ENCODE measurements at places on chromosomes 3 and 15.

GRCh38 chr3:60660026-60660425 lies 591.2 kb downstream of the FHIT start:
- no peak for DNase-seq

DNA sequence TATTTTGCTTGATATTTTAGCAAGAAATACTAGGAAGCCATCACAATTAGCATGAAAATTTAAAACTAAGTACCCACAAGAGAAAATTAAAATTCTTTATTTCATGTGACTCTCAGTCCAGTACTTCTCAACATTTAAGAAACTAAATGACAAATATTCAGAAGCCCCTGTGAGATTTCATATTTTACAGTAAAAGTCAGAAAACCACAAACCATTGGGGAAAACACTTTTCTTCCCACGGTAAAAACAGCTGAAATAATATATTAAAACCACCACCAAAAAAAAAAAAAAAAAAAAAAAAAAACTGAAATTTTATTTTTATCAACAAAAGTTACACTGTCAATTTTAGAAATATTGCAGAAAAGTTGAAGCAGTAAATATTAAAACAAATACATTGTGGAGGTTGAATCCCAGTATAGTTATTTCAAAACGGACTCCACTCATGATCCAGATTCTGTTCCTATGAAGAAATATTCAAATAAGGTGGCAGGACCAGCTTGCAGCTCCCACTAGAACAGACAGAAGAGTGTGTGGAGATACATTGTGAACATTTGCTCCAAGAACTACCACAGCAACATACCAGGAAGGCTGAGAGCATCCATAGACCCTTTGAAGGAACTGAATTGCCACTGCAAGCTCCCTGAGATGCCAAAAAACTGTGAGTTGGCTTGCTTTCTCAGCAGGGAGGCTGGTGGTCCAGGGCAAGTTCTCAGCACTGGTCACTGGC lies 308.2 kb downstream of the CTNNB1 start:
- DNase-seq = no peak

GRCh38 chr15:63401078-63401477 lies 19.4 kb upstream of the CA12 start:
- no peak for DNase-seq

DNA sequence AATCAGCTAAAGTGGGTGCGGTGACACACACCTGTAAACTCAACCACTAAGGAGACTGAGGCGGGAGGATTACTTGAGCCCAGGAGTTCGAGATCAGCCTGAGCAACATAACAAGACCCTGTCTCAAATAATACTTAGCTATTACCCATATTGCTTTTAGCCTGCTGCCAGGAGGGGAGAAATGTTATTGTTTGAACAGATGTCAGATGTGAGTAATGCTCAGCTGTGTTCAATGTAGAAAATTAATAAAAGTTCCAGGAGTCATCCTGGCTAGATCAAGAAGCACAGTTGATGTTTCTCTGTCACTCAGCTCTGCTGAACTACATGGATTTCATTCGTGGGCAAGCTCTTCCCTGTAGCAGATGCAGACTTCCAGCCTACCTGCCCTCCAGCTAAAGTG lies 22.2 kb downstream of the LSM3 start:
- DNase-seq = no peak

GRCh38 chr15:40264321-40265153 lies 18.3 kb downstream of the ANKRD63 start:
- DNase-seq = no peak

DNA sequence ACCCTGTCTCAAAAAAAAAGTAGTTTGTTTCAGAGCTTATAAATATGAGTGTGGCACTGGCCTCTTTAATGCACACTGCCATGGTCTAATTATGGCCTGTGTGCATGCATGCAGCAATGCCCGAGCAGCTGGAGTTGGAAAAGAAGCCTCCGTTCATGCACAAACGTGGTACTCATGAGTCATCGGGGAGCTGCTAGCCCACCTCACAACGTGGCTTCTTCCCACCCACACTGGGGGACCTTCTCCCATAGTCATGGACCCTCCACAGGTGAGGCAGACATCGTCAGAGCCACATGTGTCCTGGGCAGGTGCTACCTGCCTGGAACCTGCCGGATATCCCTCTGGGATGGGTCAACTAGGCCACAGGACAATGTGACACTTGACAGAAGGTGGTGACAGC lies 66.7 kb downstream of the ATP10A start:
- DNase-seq = no peak

DNA sequence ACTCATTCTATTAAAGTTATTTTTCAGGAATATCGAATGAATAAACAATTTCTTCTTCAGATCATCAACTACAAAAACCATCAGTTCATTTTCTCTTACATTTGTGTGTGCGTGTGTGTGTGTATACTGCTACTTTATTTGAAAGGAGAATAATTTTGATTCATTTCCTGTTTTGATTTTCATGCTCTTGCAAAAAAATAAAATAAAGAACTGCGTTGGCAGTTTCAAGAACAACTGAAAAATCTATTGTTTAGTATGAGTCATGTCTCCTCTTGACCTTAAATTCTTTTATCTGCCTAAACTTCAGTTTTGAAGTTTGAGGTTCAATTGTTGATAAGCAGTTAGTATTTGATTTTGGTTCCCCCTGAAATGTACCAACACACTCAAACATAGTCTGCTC lies 540.8 kb downstream of the FGF12 start:
- no peak for DNase-seq

DNA sequence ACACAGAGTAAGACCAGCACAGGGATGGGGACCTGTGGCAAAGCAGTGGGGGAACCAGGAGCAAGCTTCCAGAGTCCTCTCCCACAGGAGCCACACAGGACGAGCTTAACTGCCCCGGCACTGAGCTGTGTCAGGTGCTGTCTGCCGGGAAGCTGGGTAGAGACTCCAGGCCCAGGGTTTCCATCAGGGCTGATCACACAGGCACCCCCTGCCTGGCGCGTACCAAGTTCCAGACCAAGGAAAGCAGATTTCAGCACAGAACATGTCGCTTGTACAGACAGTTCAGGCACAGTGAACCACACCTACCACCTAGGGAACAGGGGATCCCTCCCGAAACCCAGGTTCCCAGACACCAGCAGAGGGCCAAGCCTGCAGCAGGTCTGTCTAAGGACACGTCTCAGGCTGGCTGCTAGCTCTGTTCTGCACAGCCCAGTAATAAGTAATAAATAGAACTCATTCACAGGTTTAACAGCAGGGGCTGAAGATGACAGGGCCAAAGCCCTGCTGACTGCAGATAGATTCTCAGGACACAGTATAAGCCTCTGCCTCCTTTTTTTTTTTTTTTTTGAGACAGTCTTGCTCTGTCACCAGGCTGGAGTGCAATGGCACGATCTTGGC lies 30.2 kb upstream of the OCA2 start:
- no peak for DNase-seq

DNA sequence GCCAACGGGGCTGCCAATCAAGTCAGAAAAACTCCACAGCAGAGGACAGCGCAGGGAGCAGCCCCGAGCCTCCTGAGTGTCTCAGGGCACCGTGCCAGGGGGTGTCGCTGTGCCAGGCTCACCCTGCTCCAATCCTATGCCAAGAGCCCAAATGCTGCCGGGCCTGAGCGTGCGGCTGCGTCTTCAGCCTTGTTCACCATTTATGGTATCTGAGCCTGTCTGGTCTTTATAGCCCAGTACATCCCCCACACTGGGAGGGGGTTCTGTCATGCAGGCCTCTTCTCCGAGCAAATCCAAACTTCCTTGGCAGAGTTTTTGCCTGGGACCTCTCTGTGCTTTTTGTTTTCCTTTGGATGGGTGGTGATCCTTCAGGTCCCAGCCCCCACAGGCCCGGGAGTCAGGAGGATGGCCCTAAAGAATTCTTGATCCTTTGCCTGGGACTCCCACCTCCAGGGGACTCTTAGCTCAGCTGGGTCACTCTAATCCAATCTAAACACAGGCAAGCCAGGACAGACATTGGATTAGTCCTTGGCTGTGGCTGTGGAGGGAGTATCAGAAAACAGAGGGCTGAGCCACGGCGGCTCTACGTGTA lies 135.1 kb upstream of the HACD2 start:
- DNase-seq = no peak

DNA sequence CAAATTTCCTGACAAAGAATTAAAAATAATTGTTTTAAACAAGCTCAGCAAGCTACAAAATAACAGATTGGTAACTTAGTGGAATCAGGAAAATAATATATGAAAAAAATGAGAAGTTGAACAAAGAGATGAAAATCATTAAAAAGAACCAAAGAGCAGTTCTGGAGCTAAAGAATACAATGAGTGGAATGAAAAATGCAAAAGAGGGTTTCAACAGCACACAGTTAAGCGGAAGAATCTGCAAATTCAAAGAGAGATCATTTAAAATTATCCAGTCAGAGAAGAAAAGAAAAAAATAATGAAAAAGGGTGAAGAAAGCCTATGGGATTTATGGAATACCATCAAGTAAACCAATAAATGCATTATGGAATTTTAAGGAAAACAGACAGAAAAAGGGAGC lies 6.2 kb upstream of the GABRR3 start:
- DNase-seq = no peak

DNA sequence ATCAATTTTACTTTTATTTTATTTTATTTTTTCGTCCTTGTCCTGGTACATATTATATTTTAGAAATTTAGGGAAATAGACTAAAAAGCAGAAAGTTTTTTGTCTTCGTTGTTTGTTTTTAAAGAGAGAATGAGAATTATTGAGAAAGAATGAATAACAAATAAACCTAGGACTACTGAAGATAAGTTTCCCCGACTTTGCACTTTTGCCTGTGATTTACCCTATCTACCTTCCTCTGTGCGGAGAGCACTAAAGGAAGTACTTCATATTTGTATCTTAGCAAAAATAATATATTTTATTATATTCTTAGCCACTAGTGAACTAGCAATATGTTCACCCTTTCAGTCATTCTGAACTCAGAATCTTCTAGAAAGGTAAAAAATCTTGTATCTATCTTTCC lies 60.6 kb downstream of the ECT2 start:
- DNase-seq = no peak

DNA sequence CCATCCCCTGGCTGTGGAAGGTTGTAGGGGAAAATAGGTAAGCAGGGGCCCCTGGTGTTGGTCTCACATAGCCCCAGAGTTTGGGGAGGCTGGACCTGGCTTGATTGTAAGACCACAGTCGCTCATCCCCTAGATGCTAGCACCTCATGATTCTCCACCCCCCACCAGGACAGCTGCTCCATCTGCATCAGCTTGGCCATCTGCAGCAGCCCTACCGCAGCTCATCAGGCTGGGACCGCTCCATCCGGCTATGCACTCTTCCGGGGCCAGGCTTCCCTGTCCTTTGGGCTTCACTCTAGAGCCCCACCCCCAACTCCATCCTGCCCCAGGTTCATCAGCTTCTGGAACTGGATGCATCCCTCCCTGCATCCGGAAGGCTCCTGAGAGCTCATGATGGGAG lies 12.6 kb downstream of the SCN5A start:
- DNase-seq = no peak

GRCh38 chr3:146026547-146026946 lies 134.4 kb downstream of the PLOD2 start:
- no peak for DNase-seq

- no peak for DNase-seq
Observed at GRCh38 chr15:52112203-52112750, 298 bp downstream of the BCL2L10 start.

DNA sequence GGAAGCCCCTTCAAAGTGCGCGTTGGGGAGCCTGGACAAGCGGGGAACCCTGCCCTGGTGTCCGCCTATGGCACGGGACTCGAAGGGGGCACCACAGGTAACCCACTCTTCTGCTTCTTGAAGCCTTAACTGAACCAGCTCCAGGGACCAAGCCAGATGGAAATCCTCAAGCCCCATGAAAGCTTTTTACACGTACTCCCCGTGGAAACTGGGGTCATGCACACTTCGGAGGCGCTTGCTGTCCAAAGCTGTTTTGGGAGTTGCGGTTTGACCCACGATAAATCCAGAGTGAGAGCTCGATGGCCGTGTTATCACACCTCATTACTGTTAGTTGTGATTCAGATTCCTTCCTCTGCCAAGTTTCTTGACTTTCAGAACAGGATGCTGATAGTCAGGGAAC lies 47.5 kb downstream of the DNASE1L3 start:
- no peak for DNase-seq

- no peak for DNase-seq
Observed at GRCh38 chr3:187242435-187242834, 45.1 kb downstream of the RTP1 start.

DNA sequence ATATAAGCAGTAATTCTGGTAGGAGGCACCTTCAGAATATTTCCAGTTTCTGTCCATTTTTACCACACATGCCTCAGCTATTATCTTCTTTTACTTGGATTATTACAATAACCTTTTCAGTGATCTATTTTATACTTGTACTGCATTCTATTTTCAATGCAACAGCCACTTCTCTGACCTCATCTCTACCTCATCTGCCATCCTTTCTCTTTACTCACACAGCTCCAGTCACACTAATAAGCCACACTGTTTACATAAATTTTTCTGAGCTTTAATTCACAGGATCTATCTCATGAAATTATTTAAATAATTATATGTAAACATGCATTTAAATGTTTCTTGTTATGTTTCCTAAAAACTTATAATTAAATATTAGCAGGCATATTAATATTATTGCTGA lies 47.3 kb upstream of the BCHE start:
- DNase-seq = no peak

DNA sequence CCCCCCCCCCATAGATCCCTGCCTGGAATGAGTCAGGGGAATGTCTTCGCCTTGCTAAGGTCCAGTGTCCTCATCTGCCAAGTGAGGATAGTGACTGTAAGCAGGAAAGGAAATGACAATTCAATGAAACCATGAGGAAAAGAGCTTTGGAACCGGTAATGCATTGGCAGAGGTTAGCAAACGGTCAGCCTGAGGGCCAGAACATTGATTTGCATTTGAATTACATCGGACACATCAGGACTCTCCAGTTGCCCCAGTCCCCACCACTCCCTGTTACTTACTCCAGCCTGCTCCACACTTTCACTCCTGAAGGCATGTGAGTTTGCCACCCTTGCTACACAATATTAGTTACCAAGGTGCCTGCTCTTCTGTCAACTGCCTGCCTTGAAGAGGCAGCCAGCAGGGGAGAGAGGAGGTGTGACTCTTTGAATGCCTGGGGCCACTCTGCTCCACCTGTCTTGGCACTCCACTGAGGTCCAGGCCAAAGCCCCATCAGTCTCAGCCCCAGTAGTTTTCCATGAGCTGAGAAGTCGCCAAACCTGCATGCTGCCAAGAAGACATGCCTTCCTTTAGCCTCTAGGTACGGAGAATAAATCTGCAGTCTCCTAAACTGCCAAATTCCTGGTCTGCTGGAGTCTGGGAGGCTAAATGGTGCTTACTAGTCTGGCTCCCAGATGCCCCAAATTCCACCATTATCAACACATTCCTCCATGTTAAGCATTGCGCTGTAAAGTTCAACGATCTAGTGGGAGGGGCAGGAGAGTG lies 191.7 kb upstream of the TLE3 start:
- no peak for DNase-seq

GRCh38 chr15:40282147-40282868 lies 556 bp downstream of the ANKRD63 start:
- DNase-seq = peak; percentile 71
